ENCODE measurements at places on chromosomes 3 and 15. TPM values are rescaled to one million over a fixed set of nuclear protein-coding genes. Genes with fewer than 3 reads are reported as not detected.

GRCh38 chr15:85022860-85023403 lies 41.3 kb downstream of the PDE8A start:
- DNase-seq: no peak
- no peak overlapping the region for H3K27ac ChIP-seq
- peaks cover 22% of the 10 kb centered on the region for H3K4me1 ChIP-seq
- no peaks in the 10 kb centered on the region for H3K36me3 ChIP-seq
- H3K4me3 ChIP-seq: no peak overlapping the region

DNA sequence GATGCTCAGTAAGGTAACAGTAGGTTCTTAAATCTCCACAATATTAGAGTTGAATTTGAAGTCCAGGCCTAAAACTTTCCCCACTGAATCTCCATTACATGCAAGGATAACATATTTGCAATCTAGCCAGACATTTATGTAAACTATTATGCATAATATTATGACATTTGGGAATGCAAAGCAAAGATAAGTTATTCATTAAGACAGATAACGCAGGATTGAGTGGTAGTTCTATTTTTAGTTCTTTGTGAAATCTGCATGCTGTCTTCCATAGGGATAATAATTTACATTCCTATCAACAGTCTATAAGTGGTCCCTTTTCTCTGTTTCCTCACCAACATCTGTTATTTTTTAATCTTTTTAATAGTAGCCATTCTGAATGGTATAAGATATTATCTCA lies 333.5 kb downstream of the AGBL1 start:
- H3K4me3 ChIP-seq: no peak overlapping the region
- no peak for DNase-seq
- no peaks in the 10 kb centered on the region for H3K4me1 ChIP-seq
- no peaks in the 10 kb centered on the region for H3K36me3 ChIP-seq
- no peak overlapping the region for H3K27ac ChIP-seq

GRCh38 chr3:72804361-72804760 lies 43.9 kb downstream of the SHQ1 start:
- DNase-seq: no peak
- H3K4me1 ChIP-seq: no peaks in the 10 kb centered on the region
- no peaks in the 10 kb centered on the region for H3K27me3 ChIP-seq
- no peak overlapping the region for H3K4me3 ChIP-seq

DNA sequence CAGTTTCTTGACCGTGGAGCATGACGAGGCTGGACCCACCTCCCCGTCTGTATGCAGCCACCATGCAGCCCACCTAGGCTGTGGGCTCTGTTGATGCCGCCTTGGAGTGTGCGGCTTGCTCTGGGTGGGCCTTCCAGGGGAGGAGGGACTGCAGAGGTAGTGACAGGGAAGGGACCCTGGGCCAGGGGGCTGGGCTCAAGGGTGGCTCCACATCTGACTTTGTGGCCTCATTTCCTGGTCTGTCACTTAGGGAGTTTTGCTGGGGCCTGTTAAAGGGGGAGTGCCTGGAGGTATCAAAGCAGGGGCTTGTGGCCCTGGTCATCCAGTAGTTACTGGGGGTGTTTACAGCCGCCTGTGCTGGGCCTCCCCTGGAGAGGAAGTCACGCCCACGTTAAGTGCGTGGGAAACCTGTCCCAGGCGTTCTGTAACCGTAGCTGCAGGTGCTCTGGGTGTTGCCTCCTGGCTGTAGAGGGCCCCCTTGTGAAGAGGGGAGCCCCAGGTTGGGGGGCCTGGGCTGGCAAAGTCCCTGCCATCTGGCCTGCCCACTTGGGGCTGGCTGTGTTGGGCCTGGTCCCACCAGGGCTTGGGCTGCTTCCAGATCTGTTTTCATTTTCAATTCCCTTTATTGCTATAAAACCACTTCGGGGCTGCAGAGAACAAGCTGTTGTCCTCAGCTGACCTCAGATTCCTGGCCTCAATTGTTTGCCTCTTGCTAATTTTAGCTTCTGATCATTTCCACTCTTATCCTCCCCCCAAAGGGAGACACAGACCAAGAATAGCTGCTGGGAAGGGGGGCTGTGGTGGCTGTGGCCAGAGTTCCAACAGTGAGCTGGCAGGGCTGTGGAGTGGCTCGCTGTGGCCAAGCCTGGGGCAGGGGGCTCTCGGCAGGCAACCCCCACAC lies 26.5 kb downstream of the KLF13 start:
- no peaks in the 10 kb centered on the region for H3K27me3 ChIP-seq
- H3K27ac ChIP-seq: peak overlapping the region; percentile 85
- DNase-seq: peak; percentile 85
- peaks cover 3% of the 10 kb centered on the region for H3K36me3 ChIP-seq
- peaks cover 24% of the 10 kb centered on the region for H3K4me1 ChIP-seq

DNA sequence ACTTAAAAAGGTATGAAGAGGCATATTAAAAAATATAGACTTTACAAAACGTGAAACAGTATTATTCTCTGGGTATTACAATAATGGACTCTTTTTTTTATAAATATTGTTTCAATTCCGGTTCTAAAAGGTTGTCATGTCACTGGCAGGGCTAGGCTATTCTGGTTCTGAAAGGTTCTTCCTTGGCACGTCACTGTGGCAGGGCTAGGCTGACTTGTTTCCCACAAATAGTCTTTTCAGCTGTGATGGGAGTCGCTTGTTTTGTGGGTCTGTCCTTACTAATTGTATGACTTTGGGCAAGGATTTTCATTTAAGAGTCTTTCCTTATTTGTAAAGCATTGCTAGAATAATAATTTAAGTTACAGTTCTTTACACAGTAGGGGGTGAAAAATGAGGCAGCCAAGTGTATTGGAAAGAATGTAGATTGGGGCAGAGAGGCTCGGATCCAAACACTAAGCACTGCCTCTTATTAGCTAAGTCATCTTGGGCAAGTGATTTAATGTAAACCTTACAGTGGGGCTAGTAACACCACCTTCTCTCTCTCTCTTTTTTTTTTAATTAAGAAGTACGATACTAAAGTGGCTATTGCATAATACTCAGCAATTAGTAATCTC lies 12.4 kb upstream of the MELTF start:
- no peaks in the 10 kb centered on the region for H3K27me3 ChIP-seq
- H3K4me3 ChIP-seq: no peak overlapping the region
- DNase-seq: no peak
- no peaks in the 10 kb centered on the region for H3K4me1 ChIP-seq
- no peaks in the 10 kb centered on the region for H3K36me3 ChIP-seq
- H3K27ac ChIP-seq: no peak overlapping the region

GRCh38 chr15:38868326-38869114 lies 303.9 kb upstream of the RASGRP1 start:
- H3K27ac ChIP-seq: no peak overlapping the region
- H3K4me1 ChIP-seq: no peaks in the 10 kb centered on the region
- no peak for DNase-seq
- H3K27me3 ChIP-seq: no peaks in the 10 kb centered on the region
- H3K4me3 ChIP-seq: no peak overlapping the region
- no peaks in the 10 kb centered on the region for H3K36me3 ChIP-seq

GRCh38 chr3:146470425-146470990 lies 1.1 kb upstream of the PLSCR2 start:
- DNase-seq: no peak
- no peaks in the 10 kb centered on the region for H3K36me3 ChIP-seq
- no peak overlapping the region for H3K27ac ChIP-seq
- no peaks in the 10 kb centered on the region for H3K4me1 ChIP-seq
- H3K27me3 ChIP-seq: no peaks in the 10 kb centered on the region

- no peak for DNase-seq
- no peak overlapping the region for H3K27ac ChIP-seq
- no peak overlapping the region for H3K4me3 ChIP-seq
- no peaks in the 10 kb centered on the region for H3K36me3 ChIP-seq
Observed at GRCh38 chr3:55267206-55267930, 219.7 kb downstream of the WNT5A start.

DNA sequence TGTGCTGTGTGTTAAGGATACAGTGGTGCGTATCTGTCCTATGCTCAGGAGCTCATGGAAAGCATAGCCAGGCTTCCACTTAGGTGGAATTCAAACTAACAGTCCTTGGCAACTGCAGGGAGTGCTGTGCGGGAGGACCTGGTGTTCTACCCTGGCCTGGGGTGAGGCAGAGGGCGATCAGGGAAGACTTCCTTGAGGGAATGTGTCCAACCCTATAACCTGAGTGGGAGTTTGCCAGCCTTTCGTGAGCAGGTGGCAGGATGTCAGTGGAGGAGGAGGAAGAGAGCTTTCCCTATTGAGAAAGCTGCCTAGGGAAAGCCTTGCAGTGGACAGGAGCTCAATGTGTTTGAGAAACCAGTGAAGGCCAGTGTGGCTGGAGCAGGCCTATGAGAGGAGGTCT lies 271.1 kb upstream of the C2CD4B start:
- peaks cover 9% of the 10 kb centered on the region for H3K4me1 ChIP-seq
- no peak overlapping the region for H3K4me3 ChIP-seq
- no peak overlapping the region for H3K27ac ChIP-seq
- no peaks in the 10 kb centered on the region for H3K36me3 ChIP-seq

GRCh38 chr15:98506172-98506571 lies 142.2 kb upstream of the IGF1R start:
- H3K27me3 ChIP-seq: no peaks in the 10 kb centered on the region
- H3K4me3 ChIP-seq: no peak overlapping the region
- no peak overlapping the region for H3K27ac ChIP-seq
- no peaks in the 10 kb centered on the region for H3K36me3 ChIP-seq
- DNase-seq: no peak
- H3K4me1 ChIP-seq: no peaks in the 10 kb centered on the region

The ACTRT3 gene
- 2.1 TPM for total RNA-seq

The PYGO1 gene
- 4.4 TPM for total RNA-seq

The CCDC80 gene
- total RNA-seq: 65.3 TPM

The SLC24A5 gene
- total RNA-seq: not detected

The P2RY14 gene
- total RNA-seq: 0.85 TPM

The CFAP91 gene
- total RNA-seq: 8.1 TPM
